AG08395 (cell line): ENCODE measurements at places on chromosomes 1 and 21.

DNA sequence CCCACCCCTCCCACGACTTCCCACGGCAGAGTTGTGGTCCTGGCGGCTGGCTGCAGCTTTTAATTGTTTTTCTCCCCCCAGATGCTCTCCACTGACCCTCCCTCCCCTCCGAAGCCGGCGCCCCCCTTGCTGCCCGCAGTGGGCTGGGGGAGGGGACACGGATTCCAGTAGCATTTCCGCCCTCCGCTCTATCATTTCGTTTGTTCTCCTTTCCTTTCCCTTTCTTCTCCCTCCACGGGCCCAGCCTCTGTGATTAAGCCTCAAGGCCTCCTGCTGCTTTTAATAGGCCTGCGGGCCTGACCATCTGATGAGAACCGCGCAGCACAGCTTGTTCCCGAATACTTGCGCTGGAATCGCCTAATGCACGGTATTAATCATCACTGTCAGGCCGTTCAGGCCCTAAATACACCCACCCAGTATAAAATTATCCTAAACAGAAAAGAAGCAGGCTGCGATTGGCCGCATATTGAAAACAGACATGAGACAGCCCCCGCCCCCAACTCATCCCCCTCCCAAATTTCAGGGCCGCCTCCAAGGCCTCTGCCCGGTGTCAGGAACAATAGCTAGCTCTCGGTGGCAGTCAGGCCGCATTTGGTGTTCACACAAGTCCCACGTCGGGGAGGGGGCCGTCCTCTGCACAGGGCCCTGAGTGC, 102.0 kb upstream of the ARHGEF16 start:
- DNase-seq = peak; percentile 60

- DNase-seq = no peak
Observed at GRCh38 chr1:231274119-231274825, 33.3 kb downstream of the GNPAT start.

DNA sequence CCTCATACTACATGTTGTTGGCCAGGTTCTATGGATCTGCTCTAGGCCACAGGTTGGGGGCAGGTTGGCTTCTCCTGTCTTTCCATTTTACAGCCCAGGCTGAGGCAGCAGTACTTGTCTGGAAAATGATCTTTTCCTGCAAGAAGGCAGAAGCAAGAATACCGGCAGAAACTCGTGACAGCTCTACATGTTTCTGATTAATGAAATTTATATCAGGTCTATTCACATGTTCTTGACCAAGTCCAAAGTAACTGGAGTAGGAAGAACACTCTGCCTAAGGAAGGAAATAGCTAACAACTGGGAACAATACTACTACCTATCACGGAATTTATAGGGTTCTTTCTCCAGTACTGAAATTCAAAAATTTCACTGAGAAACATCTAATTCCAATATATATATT, 98.3 kb downstream of the PLPPR5 start:
- no peak for DNase-seq

DNA sequence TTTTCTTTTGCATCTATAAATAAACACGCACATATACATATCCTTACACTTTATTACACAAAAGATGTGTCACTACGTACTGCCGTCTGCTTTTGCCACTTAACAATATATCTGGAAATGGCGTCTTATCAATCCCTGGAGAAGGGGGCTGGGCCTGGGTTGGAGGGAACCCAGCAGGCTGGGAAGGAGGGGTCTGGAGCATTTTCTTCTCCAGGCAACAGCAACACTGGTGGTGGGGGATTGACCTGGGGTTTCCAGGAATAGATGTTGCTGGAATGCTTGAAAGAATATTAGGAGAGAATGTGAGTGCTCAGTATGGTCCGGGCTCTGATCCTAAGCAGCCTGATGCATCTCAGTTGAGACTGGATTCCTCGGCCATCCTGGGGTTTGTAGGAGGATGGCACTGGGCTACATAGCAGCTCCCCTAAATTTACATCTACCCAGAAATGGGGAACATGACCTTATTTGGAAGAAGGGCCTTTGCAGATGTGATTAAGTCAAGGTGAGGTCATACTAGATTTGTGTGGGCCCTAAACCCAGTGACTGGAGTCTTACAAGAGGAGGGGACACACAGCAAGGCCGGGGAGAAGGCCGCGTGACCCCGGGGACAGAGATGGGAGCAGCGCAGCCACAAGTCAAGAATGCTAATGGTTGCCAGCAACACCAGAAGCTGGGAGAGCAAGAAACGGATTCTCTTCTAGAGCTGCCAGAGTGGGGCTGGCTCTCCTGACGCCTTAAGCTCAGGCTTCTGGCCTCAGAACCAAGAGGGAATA, 98.6 kb downstream of the SIK1 start:
- no peak for DNase-seq

DNA sequence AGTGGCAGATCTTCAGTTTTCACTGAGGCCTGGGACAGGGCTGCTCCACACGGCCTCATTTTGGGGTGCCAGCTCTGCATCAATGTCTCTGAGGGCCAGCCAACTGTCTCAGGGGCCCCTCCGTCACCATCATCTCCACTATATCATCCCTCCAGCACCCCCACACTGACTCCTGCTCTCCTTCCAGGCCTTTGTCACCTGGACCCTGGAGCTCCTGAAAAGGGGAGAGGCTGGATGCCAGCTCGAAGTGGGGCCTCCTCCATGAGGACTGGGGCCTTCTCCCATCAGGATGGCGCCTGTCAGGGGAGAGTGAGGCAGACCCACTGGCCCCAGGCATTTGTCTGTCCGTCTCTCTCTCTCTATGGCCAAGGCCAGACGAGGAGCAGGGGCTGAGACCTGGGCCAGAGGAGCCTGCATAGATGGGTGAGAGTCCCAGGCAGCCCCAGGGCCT, 44.7 kb upstream of the LRP8 start:
- no peak for DNase-seq

DNA sequence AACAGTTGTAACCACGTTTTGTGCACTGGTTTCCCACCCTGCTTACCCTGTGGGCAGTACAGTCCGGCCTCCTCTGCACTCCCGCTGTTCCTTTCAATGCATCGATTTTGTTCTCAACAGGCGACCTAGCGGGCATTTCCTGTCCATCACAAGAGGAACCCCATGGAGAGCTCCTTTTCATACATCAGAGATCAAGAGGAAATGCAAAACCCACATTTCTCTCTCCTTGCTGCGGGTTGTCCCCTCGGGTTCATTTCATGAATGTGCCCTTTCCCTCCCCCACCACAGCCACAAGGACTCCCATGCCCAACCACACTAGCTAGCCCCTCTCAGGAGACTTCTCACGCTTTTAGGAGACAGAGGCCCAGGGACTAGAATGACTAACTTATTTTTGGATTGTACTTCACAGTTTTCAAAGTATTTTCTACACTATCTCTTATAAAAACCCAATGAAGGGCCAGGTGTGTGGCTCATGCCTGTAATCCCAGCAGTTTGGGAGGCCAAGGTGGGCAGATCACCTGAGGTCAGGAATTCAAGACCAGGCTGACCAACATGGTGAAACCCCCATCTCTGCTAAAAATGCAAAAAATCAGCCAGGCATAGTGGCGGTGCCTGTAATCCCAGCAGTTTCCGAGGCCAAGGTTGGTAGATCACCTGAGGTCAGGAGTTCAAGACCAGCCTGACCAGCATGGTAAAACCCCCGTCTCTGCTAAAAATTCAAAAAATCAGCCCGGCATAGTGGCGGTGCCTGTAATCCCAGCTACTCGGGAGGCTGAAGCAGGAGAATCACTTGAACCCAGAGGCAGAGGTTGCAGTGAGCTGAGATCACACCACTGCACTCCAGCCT, 18.4 kb downstream of the ATP1A4 start:
- no peak for DNase-seq

- peak; percentile 7 for DNase-seq
Observed at GRCh38 chr1:68049941-68050878, at the start of gene DIRAS3. Gene DIRAS3 (minus strand): TSS chr1:68050627. CDS start chr1:68047297, 3,330 bp downstream.

DNA sequence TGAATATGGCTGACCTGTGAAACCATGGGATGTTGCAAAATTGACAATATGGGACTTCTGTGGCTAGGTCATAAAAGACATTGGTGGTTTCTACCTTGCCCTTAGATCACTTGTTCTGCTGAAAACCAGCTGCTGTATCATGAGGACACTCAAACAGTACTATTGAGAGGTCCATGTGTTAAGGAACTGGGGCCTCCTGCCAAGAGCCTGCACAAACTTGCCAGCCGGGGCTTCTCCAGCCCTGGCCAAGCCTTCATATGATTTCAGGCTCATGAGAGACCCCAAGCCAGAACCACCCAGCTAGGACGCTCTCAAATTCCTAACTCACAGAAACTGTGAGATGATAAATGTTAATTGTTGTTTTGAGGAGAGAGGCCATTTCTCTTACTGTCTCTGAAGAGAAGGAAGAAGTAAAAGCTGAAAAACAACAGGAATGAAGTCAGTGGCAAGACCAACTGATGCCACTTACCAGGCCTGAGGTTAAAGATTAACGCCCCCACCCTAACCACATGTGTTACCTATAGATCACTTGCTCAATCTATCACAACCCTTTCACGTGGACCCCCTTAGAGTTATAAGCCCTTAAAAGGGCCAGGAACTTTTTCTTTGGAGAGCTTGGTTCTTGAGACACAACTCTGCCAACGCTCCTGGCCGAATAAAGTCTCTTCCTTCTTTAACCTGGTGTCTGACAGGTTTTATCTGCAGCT, 3.9 kb upstream of the PITHD1 start:
- no peak for DNase-seq

DNA sequence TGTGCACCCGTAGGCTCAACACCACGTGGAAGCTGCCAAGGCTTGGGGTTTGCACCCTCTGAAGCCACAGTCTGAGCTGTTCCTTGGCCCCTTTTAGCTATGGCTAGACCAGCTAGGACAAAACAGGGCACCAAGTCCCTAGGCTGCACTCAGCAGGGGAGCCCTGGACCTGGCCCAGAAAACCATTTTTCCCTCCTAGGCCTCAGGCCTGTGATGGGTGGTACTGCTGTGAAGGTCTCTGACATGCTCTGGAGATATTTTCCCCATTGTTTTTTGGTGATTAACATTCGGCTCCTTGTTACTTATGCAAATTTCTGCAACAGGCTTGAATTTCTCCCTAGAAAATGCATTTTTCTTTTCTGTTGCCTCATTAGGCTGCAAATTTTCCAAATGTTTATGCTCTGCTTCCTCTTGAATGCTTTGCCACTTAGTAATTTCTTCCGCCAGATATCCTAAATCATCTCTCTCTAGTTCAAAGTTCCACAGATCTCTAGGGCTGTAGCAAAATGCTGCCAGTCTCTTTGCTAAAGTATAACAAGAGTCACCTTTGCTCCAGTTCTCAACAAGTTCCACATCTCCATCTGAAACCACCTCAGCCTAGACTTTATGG, 69.0 kb upstream of the KRTAP19-8 start:
- DNase-seq = no peak

- DNase-seq = peak; percentile 45
Observed at GRCh38 chr1:7218210-7218832, 433.1 kb downstream of the CAMTA1 start.

GRCh38 chr1:156160000-156160742, 6.8 kb downstream of the SEMA4A start:
- no peak for DNase-seq

DNA sequence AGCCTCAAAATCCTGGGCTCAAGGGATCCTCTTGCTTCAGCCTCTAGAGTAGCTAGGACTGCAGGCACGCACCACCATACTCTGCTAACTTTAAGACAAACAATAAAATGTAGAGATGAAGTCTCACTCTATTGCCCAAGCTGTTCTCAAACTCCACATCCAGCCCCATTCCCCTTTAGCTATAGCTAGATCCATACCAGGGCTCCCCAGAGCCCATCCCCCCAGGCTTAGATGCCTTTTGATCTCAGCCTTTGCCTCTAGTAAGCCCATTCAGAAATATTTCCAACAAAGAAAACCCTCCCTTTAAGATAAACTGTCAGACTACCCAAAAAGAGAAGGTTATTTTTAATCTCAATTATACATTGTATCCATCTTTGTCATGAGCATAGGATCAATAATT, 325.4 kb downstream of the CHRM3 start:
- DNase-seq = no peak

- DNase-seq = no peak
Observed at GRCh38 chr1:211469113-211469512, 22.8 kb downstream of the RD3 start.

- DNase-seq = no peak
Observed at GRCh38 chr1:41557751-41558455, 73.4 kb upstream of the EDN2 start.

GRCh38 chr1:174204697-174205308, 45.5 kb downstream of the RABGAP1L start:
- DNase-seq = no peak

GRCh38 chr1:204439621-204440375, 28.2 kb upstream of the PPP1R15B start:
- DNase-seq = no peak

- DNase-seq = no peak
Observed at GRCh38 chr1:40919475-40920011, 57.4 kb upstream of the CITED4 start.

GRCh38 chr1:61674221-61674620, 50.7 kb downstream of the TM2D1 start:
- no peak for DNase-seq

DNA sequence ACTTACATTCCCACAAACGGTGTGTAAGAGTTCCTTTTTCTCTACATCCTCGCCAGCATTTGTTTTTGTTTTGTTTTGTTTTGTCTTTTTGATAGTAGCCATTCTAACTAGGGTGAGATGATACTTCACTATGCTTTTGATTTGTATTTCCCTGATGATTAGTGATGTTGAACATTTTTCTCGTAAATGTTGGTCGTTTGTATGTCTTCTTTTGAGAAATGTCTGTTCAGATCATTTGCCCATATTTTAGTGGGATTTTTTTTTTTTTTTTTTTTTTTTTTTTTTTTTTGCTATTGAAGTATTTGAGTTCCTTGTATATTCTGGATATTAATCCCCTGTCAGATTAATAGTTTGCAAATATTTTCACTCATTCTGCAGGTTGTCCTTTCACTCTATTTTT, 19.2 kb upstream of the GPR161 start:
- no peak for DNase-seq

GRCh38 chr1:181503171-181503810, 20.0 kb downstream of the CACNA1E start:
- DNase-seq = no peak

- DNase-seq = no peak
Observed at GRCh38 chr1:44670751-44671640, 3.3 kb downstream of the TMEM53 start.

DNA sequence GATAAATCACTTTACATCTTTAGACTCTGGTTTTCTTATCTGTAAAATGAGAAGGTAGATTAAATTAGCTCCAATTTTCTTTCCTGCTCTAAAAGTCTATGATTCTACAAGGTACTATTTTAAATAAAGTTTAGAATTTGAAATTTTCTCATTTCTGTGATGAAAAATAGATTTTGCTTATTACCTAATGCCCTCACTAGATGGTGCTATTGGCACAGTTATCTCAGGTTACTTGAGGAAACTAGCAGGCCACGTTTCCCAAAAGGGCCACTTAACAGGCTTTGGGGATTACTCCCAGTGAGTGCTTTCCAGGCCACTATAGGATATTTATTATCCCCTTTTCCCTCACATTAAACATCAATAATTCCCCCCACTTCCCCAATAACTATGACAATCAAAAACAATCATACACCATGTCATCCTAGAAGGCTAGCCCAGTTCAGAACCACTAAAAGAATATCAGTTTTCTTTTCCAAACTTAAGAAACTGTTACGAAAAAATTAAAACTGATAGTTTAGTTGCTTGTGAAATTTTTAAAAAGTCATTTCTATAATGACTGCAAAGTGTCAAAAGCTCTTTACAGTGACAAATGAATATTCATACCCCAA, 30.6 kb downstream of the OMA1 start:
- peak; percentile 77 for DNase-seq

GRCh38 chr1:7629465-7630195, 141.5 kb upstream of the VAMP3 start:
- no peak for DNase-seq
